ENCODE measurements at places on chromosomes 6 and 20. TPM values are rescaled to one million over a fixed set of nuclear protein-coding genes. Genes with fewer than 3 reads are reported as not detected.

Gene CASS4
- total RNA-seq: 0.18 TPM

Gene LTB
- total RNA-seq: 36.9 TPM

Gene FAXC
- not detected for total RNA-seq

Gene VSTM2L
- 0.17 TPM for total RNA-seq

Gene BPIFB3
- total RNA-seq: not detected

Gene TNFRSF6B
- not detected for total RNA-seq

Gene MYCT1
- 2.9 TPM for total RNA-seq

Gene KIF25
- not detected for total RNA-seq

Gene ZC2HC1B
- not detected for total RNA-seq

Gene GSTA3
- total RNA-seq: not detected

Gene MED23
- 39.9 TPM for total RNA-seq

Gene RAB23
- total RNA-seq: 4.1 TPM

Gene AIF1
- total RNA-seq: 17.2 TPM

Gene FGD2
- total RNA-seq: 45.7 TPM

Gene RIMS4
- not detected for total RNA-seq

Gene SLC22A16
- not detected for total RNA-seq

Gene STMND1
- total RNA-seq: not detected

Gene CALHM5
- not detected for total RNA-seq

Gene FUCA2
- total RNA-seq: not detected

Gene ANGPT4
- not detected for total RNA-seq
